OCI-M1 (cell line): ENCODE measurements at places on chromosomes 3 and 15.

- peak; percentile 30 for DNase-seq
These were observed 1.1 kb downstream of the TICRR start for GRCh38 chr15:89576417-89576773.

- no peak for DNase-seq
These were observed 152.4 kb downstream of the MBNL1 start for GRCh38 chr3:152421162-152421561.

DNA sequence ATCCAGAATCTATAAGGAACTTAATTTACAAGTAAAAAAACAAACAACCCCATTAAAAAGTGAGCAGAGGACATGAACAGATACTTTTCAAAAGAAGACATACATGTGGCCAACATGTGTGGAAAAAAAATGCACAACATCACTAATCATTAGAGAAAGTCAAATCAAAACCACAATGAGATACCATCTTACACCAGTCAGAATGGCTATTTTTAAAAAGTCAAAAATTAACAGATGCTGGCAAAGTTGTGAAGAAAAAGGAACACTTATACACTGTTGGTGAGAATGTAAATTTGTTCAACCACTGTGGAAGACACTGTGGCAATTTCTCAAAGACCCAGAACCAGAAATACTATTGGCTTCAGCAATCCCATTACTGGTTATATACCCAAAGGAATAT lies 830.0 kb upstream of the ALCAM start:
- DNase-seq: no peak

DNA sequence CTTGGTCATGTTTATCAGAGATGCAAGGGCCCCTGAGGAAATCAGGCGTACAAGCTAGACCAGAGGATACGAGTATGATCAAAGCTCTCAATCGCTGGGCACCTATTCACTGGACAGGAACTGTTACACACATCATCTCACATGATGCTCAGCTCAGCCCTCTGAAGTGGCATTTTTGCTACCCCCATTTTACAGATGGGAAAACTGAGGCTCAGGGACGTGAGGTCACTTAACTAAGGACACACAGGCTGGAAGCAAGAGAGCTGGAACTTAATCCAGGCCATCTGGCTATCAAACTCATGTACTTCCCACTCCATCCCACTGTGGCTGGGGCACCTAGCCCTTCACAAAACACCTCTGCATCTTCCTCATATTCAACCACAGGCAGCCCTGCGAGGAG lies 72.9 kb upstream of the SLC6A1 start:
- no peak for DNase-seq

GRCh38 chr15:33191591-33191990 lies 2.9 kb downstream of the FMN1 start:
- DNase-seq: no peak

GRCh38 chr3:136343873-136344555 lies 93.9 kb downstream of the PCCB start:
- DNase-seq: peak; percentile 12

DNA sequence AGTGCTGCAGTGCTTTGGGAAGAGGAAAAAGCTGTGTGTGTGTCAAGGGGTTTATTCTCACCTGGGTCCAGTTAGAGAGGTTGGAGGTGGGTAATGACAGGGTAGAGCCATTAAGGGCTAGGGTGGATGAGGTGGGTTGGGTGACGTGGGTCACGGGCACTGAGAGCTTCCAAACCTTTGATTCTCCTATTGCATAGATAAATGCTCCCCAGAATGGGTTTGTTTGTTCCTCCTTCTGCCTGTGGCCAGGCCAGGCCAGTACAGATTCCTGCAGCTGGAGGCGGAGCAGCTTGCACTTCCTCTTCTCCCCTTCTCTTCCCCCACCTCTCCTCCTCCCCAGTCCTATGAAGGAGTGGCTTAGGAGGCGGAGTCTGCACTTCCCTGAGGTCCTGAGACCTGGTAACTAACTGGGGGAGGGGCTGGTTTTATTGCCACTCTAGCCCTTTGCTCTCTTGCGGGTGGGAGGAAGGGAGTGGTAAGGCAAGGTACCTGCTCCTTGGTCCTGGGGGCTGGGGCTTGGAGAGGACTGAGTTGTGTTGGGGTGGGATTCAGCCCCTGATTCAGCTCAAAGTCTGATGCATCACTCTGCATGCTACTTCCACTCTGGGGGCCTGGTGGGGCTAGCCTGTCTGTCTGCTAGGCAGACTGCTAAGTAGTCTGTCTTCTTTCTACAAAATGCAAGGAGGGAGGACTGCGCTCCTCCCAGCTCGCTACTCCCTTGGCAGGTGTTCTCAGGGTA lies 3.5 kb downstream of the SPINT1 start:
- peak; percentile 98 for DNase-seq

DNA sequence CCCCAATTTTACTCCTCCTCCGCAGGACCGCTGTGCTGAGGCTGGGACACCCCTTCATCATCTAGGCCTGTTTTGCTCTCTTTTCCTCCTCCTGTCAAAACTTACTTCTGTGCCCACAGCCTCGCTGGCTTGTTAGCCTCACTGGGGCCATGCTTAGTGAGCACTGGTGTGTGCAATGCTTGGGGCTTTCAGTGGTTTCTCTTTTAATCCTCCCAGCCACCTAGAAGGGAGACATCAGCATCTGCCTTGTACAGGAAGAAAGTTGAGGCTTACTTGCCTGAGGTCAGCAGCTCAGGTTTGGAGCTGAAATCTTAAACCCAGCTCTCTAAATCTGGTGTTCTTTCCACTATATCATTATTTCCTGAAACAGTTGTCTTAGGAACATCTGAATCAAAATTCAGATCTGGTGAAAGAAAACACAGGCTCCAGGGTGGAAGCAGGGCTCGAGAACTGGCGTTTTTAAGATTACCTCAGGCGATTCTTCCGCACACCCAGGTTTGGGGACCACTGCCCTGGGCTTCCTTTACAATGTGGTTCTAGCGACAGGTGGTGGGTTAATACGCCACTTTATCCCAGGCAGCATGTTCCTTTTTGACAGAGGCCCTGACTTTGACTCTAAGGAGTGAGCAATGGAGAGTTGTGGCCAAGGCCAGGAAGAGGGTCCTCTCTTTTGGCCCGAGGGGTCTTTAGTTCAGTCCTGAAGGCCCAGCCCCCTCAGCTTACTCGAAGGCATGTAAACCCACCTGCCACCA lies 3.8 kb downstream of the THSD4 start:
- no peak for DNase-seq

GRCh38 chr3:108602249-108602934 lies 12.9 kb downstream of the DZIP3 start:
- DNase-seq: no peak

GRCh38 chr3:70742081-70742480 lies 429.6 kb upstream of the MDFIC2 start:
- no peak for DNase-seq

DNA sequence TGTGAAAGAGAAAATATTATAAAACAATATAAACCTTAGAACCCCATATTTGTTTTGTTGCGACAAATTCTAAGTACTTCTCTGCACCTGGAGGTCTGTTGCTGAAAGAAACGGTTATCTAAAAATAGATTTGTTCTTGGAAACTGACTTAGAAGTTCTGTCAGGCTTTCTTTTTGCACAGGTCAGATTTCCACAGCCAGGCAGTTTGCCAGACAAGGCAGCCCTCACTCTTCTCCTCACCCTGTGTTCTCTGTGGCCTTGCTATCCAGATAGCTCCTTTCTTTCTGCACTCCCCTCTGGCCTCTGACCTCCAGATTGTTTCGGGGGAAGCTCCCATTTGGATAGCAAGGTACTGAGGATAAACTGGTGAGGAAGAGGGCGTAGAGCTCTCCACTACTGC lies 413.3 kb upstream of the ONECUT1 start:
- no peak for DNase-seq

DNA sequence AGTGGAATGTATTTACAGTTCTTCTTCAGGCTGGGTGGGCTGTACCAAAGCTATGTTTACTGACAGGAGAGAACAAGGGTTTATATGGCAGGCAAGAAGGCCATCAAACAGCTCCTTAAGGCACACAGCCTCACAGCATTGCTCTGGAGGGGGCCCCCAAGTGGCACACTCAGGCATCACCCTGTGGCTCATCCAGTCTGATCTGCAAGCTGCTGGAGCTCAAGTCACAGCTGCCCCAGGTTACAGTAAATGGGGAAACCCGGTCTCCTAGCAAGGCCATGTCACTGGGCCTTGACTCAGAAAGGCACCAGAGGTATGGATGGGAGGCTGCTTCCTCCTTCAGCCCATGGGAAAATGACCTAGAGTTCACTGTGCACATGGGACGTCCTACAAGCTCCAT lies 67.5 kb downstream of the TFG start:
- no peak for DNase-seq

- DNase-seq: peak; percentile 41
These were observed 10.7 kb downstream of the XIRP1 start for GRCh38 chr3:39181408-39182335.

DNA sequence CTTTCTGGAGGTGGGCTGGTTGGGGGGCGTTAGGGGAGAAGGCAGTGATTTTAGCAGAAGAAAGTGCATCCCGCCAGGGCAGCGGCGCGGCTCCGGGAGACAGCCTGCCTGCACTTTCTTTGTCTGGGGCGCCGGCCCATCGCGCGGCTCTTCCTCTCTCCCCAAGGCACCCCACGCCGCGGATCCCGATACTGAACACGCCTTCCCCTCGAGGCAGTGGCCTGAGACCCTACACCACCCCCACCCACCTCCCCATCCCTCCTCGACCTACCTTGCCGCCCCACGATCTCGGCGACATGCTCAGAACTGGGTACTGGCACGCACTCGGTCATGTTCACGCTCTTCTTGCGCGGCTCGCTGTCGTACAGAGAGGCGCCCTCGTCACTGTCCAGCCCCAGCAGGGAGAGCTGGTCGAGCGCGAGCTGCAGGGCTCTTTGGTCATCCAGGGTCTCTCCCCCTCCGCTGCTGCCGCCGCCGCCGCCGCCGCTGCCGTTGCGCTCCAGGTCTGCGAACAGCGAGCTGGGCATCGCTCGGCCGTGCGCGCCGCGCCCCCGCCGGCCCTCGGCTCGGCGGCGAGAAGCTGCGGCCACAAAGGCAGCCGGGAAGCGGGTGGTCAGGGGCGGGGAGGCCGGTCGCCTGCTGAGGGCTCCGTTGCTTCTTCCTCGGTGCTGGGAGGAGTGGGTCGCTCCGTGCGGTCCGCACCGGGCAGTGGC lies 483 bp downstream of the MEX3B start:
- DNase-seq: peak; percentile 71

DNA sequence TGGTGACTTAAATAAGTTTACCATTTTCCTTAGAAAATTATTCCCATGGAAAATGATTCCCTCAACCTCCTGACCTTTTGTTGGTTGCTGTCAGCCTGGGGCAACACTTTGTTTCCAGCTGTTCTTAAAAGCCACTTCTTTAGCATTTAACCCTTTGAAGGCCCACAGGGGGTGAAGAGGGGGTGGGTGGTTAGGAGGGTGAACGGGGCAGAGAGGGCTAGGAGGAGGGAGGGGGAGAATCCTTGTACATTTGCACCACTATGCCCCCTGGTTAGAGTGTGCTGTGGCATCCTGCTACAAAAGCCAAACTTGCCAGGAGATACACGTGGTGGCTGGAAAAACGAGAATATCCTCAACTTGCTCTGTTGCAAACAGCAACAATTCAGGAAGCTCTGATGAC lies 273.2 kb upstream of the RGMA start:
- DNase-seq: no peak

DNA sequence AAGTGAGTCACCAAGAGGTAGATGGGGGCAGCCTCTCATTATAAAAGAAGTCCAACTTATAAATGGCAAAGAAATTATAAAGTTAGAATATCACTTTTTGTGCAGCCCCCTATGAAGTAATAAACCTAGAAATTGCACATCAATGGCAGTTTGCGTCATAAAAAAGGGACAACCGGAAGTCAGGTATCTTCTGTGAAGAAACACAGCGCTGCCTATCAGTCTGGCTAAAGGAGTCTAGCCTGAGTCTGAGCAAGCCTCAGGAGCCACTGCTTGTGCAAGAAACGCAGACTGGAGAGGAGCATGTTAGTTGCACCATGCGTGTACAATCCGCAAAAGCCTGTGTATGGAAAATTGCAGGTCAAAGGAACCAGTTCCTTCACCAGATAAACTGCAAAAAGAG lies 178.4 kb downstream of the ARRDC4 start:
- DNase-seq: no peak

DNA sequence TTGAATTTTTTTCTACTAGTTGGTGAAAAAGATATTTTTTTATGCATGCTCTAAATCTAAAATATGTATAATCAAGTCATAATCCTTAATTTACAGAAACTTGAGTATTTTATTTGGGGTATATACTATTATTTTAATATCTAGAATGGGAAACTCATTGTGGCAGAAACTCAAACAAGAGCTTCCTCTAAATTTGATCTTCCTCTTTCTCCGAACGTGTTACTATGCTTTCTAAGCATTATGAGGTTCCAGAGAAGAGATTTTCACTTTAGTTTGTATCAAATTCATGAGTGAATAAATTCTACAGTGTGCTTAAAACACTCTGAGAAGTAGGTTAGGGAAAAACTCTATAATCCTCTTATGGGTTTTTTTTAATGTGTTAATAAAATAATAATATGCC lies 173.1 kb downstream of the POTEB3 start:
- no peak for DNase-seq

DNA sequence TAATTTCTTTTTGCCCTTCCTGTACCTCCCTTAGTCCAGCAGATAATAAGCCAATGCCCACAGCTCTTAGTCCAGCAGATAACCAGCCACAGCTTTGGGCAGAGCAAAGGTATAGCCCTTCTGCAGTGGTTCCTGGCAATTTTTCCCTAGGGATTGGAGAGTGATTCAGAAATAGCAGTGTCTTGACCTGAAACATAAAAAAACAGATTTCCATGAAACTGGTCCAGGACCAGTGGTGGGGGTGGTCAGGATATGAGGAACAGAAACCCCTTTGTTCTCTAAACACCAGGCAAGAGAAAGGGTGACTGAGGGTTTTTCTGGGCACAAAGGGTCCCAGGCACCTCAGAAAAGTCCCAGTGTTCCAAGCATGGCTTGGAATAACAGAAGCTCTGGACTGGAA lies 103.4 kb downstream of the ARRDC4 start:
- DNase-seq: no peak

DNA sequence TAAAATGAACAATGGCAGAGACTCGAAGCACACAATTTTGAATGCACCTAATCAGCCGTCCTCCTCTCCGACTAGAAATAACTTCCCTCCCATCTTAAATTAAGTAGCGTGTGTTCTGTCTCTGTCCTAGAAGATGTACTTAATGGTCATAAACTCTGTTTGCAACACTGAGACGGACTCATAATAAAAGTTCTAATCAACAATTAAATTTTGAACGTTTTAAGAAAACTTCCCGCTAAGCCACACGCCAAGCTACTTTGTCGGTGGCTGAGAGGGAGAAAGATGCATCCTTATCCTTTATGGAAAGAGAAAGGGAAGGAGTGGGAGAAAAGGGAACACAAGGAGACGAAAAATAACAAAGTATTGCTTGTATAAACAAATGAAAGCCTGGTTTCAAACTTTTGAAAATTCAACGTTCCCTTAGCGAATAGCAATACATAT lies 989 bp downstream of the GNB4 start:
- peak; percentile 58 for DNase-seq
